ENCODE measurements at places on chromosomes 16 and 17. TPM values are rescaled to one million over a fixed set of nuclear protein-coding genes. Genes with fewer than 3 reads are reported as not detected.

Gene TEKT5
- total RNA-seq: 0.45 TPM

Gene AMDHD2
- total RNA-seq: 28.7 TPM

Gene GP1BA
- total RNA-seq: not detected

Gene TEX19
- not detected for total RNA-seq

Gene ZP2
- total RNA-seq: not detected

Gene TMEM238L
- total RNA-seq: 51.2 TPM

Gene HEATR9
- total RNA-seq: not detected

Gene HSD11B2
- total RNA-seq: 837 TPM

Gene CDK5R1
- total RNA-seq: 2.2 TPM
